ENCODE measurements at places on chromosomes 5 and 9.

DNA sequence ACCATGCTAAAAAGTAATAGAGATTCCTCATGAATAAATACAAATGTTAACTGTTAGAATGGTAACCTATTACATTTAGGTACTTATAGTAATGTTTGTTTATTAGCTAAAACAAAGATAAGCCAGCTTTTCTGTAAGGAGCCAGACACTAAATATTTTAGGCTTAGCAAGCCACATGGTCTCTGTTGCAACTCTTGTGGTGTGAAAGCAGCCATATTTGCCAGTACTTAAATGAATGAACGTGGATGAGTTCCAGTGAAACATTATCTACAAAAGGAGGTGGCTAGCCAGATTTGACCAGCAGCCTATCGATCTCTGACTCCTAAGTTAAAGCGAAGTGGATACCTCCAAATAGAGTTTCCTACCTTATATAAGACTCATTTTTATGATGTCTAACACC, 331.6 kb downstream of the CDH12 start:
- no peak for DNase-seq

GRCh38 chr9:134494273-134494815, 147.3 kb upstream of the COL5A1 start:
- DNase-seq = no peak

GRCh38 chr9:127877566-127877998, at the start of gene AK1:
Gene AK1, minus strand, starts transcription at chr9:127877675. Its CDS starts 3,058 bp downstream, at chr9:127874617.
- peak; percentile 87 for DNase-seq

DNA sequence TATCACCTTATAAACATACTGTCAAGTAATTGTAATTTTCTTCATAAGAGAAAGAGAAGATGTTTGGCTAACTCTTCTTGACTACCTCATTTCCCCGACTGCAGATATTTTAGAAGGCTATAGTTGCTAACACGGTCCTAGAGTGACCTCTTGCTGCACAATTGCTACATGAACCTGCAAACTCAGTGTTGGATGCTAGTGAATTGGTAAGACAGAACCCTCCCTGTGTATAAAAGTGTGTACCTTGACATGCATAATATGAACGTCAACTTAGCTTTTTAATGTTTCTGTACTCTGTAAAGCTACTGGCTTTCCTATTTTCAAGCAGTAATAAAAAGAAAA, 46.7 kb upstream of the CER1 start:
- peak; percentile 51 for DNase-seq

DNA sequence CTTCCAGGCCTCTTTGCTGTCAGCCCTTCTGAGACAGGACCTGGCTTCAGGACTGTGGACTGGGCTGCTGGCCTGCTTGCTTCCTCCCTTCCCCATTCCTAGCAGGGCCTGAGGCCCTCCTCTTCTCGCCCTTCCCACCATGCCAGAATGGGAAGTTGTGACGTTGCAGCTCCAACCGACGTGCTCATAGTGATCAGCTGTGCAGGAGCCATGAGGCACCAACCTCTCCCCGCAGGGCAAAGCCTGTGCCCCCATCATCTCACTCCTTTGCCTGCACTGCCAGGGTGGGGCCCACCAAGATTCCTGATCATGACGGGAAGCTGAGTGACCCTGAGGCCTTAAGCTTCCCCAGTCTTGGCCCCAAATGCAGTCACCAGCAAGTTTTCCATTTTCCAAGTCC, 45.1 kb upstream of the GARNL3 start:
- peak; percentile 47 for DNase-seq

- DNase-seq = no peak
Measured at GRCh38 chr5:73841641-73842040, 215.6 kb downstream of the ARHGEF28 start.

GRCh38 chr5:140037012-140037411, 6.1 kb downstream of the NRG2 start:
- peak; percentile 41 for DNase-seq

DNA sequence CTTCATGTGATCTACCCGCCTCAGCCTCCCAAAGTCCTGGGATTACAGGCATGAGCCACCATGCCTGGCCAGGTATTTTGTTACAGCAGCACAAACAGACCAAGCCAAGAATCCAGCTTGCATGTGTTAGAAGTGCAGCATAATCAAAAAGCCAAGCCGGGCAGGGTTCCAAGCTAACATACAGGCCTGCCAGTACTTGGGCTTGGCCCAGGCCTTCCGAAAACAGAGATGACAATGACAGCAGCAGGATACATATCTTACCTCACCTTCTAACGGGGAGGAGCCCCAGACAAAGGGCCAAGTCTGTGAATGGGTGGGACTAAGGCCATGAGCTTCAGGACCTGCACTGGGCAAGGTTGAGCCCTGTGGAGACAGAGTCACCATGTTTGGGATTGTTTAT, 91.4 kb upstream of the ZNF462 start:
- DNase-seq = no peak

DNA sequence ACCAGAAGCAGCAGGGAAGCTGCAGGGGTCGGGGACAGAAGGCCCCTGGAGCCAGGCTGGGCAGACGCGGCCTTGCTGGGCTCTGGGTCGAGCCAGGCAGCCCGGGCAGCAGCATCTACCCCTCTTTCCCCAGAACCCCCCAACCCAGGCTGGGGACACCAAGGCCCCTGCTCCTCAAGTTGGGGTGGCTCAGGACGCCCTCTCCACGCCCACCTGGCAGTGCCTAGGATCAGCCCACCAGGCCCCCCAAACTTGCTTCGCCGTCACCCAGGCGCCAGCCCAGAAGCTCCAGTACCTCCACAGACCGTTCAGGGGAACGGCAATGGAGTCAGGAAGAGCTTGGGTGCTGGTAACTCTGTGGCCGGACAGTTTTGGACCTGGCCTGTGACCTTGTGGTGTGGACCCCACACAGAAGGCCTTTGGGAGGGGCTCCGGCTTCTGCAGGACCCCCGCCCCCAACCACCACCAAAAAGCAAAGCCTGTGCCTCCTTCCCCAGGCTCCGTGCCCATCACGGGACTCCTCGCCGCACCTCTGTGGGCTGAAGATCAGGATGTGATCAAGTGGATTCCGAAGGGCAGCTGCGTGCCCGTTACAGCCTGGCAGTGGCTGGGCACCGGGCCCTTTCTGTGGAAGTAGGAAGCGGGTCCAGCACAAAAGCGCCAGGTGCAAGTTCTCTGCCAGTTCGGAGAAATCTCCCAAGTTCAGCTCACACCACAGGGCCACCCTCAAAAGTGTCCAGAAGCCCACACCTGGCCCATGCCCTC, 2.1 kb downstream of the SLC12A7 start:
- DNase-seq = no peak

DNA sequence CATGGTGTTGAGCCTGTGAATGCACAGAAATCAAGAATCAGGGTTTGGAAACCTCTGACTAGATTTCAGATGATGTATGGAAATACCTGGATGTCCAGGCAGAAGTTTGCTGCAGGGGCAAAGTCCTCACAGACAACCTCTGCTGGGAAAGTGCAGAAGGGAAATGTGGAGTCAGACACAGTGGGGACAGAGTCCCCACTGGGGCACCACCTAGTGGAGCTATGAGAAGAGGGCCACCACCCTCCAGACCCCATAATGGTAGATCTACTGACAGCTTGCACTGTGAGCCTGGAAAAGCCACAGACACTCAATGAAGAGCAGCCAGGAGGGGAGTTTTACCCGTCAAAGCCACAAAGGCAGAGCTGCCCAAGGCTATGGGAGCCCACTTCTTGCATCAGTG, 181.9 kb upstream of the SEMA6A start:
- DNase-seq = no peak

Measured in Ammon's horn (tissue), 1 donor.